ENCODE measurements at places on chromosomes 7 and 10. TPM values are rescaled to one million over a fixed set of nuclear protein-coding genes. Genes with fewer than 3 reads are reported as not detected.

DNA sequence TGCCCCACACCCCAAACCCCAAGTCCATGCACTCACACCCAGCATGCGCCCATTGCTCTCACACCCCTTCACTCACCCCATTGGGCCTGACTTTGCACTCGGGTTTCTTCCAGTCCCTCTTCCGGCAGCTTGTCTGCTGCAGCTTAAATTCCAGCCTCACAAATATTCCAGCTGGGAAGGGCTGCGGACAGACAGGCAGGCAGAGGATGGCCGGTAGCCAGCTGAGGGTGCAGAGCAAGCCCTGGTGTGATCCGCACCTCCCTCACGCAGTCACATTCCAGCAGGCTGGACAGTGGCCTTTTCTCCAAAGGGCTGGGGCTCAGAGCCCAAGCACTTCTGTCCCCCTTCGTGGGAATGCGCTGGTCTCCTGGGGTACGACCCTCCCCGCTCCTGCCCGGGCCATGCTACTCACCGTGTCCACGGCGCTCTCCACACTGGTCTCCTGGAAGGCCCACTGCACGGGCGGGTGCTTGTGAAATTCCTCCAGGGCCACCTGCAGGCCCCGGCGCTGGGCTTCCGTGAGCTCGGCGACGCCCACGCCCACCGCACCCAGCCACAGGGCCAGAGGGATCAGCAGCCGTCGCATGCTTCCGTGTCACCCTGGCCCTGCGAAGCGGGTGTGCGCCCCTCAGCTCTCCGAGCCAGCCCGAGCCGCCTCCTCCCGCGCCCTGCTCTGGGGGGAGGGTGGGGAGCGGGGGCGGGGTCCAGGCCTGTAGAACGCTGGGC lies 1.2 kb downstream of the RARRES2 start:
- DNase-seq, result no peak

Gene WDR86
- 1.4 TPM for total RNA-seq

Gene FRMPD2
- 0.55 TPM for total RNA-seq

Gene LFNG
- total RNA-seq, result 4.7 TPM

Data from adrenal gland (tissue), 19 donors.